Central memory CD8-positive, alpha-beta T cell (primary cell): ENCODE measurements at places on chromosomes 16 and 17.
A peak's percentile ranks its signal among the peaks of the same experiment; 100 is the strongest.

DNA sequence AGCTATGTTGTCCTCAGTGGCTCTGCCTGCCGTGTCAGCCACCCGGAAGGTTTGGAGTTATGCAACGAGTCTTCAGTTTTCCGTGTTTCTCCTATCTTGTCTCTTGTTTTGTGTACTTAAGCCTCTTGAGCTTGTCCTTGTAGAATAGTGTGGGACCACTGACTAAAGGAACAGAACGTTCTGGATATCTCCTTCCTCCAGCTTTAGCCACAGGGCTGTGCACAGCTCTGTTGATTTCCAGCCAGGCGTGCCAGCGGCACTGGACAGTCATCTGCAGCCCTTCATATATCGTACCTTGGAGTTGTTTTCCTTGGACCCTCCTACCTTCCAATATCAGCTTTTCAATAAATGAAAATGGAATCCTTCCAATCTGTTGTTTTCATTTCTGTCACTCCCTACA, 39.8 kb downstream of the TMEM11 start:
- H3K27ac ChIP-seq: no peak overlapping the region
- peaks cover 7% of the 10 kb centered on the region for H3K36me3 ChIP-seq
- H3K4me1 ChIP-seq: peaks cover 13% of the 10 kb centered on the region

GRCh38 chr17:79800325-79801155, 3.7 kb upstream of the CBX8 start:
- H3K4me1 ChIP-seq: peaks cover 48% of the 10 kb centered on the region
- H3K4me3 ChIP-seq: peak overlapping the region; percentile 85
- peaks cover 56% of the 10 kb centered on the region for H3K27me3 ChIP-seq

- H3K27me3 ChIP-seq: peaks cover 15% of the 10 kb centered on the region
- DNase-seq: no peak
- H3K4me1 ChIP-seq: no peaks in the 10 kb centered on the region
- no peak overlapping the region for H3K4me3 ChIP-seq
- no peak overlapping the region for H3K27ac ChIP-seq
These were observed 34.0 kb upstream of the NLK start for GRCh38 chr17:28008513-28008912.

GRCh38 chr16:17817260-17817659, 346.5 kb upstream of the XYLT1 start:
- peaks cover 14% of the 10 kb centered on the region for H3K27me3 ChIP-seq
- H3K27ac ChIP-seq: no peak overlapping the region
- H3K36me3 ChIP-seq: no peaks in the 10 kb centered on the region
- no peak for DNase-seq
- H3K4me1 ChIP-seq: no peaks in the 10 kb centered on the region
